ENCODE measurements at places on chromosomes 1 and 21.

GRCh38 chr1:193539731-193540459 lies 353.5 kb upstream of the B3GALT2 start:
- DNase-seq: no peak

DNA sequence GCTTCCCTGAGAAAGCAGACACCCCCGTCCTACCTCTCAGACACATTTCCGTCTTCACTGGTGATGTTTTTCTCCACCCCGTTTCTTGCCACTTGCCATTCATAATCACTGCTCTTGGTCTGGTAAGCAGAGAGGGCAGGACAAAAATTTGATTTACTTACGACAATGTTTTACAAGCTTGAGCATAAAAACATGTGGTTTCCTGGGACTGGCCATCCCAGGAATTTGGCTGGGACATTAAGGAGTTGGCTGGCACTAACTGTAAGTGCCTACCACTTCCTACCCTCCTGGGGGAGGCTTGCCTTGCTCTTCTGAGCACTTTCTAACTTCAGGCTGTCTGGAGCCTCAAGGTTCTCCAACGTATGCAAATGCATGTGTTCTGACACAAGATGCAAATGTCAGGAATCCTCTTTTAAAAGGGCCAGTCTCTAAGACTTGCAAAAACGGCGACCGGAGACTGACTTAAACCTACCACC lies 24.2 kb downstream of the ZBTB18 start:
- no peak for DNase-seq

- DNase-seq: no peak
These were observed 208 bp upstream of the BARHL2 start for GRCh38 chr1:90717356-90717664.

GRCh38 chr1:241821363-241821762 lies 26.6 kb upstream of the EXO1 start:
- DNase-seq: no peak

DNA sequence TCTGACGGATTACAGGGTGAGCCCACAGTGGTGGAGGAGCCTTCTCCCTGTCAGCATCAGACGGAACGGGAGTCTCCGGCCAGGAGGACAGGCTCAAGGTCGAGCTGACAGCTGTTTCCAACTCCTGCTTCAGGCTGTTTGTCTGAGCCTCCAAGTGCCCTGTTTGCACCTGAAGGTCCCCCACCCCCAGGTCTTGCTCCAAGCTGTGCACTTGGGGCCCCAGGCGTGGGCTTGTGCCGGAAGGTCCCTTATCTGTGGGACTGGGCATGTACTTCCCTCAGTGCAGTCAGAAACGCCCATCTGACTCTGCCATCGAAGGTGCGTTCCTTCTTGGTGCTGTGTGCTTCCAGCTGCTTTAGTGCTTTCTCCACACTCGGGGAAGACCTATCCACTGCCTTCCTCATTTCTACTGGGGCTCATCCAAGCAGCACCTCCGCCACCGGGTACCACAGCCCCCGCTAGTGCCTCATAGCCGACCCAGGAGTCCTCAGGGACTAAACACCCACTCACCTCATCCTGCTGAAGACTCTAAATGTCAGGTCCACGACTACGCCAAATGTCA lies 29.5 kb upstream of the CR2 start:
- DNase-seq: no peak

GRCh38 chr1:167359295-167359694 lies 138.6 kb downstream of the POU2F1 start:
- DNase-seq: no peak

DNA sequence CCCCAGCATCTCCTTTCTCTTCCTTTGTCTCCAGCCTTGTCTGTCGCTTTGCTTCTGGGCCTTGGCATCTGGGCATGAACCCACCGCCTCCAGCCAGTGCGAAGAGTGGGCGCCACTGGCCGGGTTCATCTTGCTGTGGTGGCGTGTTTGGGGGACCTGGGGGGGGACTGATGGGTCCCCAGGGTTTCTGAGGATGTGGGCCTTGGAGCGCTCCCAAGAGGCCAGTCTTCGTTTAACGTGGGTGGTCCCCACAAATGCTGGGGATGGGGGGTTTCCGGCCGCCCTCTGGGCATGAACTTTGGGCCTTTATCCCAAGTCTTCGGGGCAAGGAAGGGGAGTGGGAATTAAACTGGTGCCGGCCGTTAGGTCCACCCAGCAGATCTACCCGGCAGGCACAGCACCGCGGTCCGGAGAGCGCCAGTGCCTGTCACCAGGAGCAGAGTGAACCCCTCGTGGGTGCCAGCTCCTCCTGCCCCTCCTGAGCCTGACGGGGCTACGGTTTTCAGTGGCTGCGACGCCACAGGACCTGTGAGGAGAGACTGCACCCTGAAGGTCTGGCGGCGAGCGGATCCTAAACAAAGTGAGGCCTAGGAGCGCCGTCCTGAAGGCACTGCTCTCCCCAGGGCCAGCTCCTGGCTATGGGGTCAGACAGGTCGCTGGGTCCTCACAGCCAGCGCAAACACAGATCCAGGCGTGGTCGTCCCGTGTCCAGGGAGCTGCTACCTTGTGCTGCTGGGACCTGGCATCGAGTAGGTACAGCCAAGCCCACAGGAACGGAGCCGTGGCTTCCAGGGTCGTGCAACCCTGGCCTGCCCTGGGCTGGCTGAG lies 12.1 kb upstream of the C1orf174 start:
- DNase-seq: no peak

- DNase-seq: no peak
These were observed 82.5 kb downstream of the DESI2 start for GRCh38 chr1:244735404-244735803.

GRCh38 chr1:108505763-108506070 lies 54.2 kb upstream of the EEIG2 start:
- DNase-seq: no peak

- DNase-seq: no peak
These were observed 124.4 kb upstream of the GORAB start for GRCh38 chr1:170407581-170407980.

- no peak for DNase-seq
These were observed 4.7 kb upstream of the RSPH1 start for GRCh38 chr21:42500736-42501135.

GRCh38 chr1:19979494-19979977 lies at the start of gene PLA2G2A:
PLA2G2A (minus strand) TSS chr1:19979618; CDS start chr1:19978773, 845 bp downstream.
- no peak for DNase-seq

DNA sequence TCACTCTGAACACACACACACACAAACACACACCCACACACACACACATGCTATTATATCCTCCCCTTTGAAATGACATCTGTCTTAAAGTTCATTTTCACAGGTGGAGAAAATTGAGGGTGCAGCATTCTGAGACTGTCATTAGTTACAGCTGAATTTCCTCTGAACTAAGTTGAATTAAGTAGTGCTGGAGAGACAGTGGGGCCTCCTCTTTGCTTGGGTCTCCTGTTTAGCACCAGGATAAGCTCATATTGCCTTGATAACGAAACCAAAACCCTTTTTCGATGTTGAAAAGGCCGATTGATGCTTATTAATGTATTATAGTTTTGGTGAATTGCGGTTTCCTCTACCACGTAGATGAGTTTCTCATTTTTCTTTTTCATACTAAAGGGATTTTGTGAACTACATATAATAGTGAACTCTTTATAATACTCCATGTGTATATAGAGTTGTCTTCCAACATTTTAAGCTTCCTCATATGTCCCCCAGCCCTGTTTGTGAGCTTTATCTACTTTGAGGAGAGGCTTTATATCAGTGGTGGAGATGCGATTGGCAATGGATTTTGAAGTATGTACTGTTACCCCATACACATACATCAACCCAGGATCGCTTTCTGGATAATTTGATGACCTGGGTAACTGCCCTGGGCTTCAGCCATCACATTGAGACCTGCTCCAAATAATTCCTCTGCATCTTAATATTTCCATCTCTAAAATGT lies 17.4 kb downstream of the DYNLT5 start:
- DNase-seq: no peak

GRCh38 chr1:219159946-219160645 lies 13.6 kb upstream of the LYPLAL1 start:
- DNase-seq: no peak

- DNase-seq: no peak
These were observed 132.8 kb upstream of the CD34 start for GRCh38 chr1:208043691-208044181.

- DNase-seq: no peak
These were observed 31.0 kb upstream of the NFIA start for GRCh38 chr1:61051443-61051718.

DNA sequence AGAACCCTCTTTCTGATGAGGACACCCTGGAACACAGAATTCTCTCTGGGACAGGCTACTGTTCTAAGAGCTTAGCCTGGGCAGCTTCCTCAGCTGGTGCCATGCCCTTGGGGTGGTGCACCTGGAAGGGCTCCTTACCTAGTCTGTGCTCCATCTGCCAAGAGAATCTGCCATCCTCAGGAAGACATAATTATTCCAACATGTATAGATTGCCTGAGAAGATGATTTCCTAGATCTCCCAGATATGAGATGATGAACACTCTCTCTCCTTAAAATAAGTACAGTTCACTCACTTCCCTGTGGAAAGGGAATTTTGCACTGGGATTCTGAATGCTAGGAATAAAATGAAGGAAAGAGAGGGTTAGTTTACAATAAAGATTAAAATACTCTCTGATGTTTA lies 87.6 kb downstream of the NENF start:
- DNase-seq: no peak

DNA sequence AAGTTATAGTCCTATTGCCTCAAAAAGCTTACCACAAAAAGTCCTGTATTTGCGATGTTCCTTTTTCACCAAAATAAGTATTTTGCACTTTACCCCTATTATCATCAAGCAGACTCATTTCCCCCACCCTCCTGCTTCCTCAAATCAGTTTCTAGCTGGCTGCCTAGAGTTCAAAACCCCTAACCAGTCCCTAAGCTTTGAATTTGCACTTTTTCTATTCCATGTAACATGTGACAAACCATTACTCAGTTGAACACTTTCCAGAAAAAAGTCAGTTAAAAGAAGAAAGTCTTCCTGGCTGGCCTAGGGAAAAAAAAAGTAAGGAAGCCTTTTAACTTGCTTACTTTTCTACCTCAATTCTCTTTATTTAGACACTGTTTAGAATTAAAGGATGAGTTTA lies 8.2 kb downstream of the CEP170 start:
- peak; percentile 39 for DNase-seq

DNA sequence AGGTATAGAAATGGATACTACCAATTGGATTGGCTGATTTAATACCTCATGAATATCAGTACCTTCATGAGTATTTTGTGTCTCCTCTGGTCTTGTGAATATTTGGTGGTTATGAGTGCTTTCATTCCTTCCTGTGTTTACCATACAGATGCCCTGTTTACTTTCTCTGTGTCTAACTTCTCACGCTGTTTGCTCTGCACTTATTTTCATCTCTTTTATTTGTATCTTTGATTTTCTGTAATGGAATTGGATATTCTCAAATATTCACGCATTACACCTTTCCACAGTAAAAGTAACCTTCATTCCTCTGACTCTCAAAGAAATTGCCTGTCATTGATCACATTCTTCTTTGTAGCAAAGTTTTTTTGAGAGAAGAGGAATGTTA lies 16.8 kb downstream of the CNST start:
- DNase-seq: no peak

DNA sequence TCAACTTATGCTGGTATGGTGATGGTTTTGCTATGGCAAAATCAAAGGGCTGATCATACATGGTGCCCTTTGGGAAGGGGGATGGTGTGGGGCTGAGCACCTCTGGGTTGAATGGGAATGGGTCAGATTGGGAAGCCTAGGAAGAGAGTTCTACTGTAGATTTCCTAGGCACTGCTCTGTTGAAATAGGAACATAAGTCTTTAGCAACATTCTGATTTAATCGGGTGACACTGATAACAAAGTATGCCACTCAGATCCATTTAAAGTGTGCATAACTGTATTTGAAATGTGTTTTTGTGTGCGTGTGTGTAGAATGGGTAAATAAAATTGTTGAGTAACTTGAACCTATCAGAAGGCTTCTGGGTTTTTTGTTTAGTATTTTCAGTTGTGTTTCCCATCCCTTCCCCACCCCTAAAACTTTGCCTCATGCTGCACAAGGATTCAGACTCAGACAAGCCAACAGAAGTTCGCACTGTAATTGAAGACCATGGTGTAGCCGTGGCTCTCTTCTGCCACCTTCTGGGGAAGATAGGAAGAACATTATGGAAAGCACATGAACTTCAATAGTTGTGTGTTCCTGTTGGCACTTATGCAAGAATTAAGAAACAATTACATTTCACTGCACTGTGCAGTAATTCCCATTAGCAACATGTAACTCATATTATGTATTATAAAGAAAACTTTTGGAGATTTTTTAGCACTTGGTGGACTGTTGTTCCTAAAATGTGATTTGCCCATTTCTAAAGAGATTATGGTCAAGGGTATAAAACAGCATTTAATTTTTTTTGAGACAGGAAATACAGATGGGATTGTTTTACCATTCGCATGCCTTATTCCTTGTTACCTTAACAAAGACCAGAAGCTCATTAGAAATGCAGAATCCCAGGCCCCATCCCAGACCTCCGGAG lies 10.9 kb upstream of the C4BPB start:
- peak; percentile 74 for DNase-seq

- DNase-seq: no peak
These were observed 40.2 kb downstream of the SUSD4 start for GRCh38 chr1:223323491-223324484.

GRCh38 chr1:43366179-43366578 lies 1.6 kb downstream of the ELOVL1 start:
- no peak for DNase-seq

Measured in globus pallidus (tissue), 1 donor.